BJ (cell line): ENCODE measurements at places on chromosomes 6 and 20.

GRCh38 chr6:28865401-28866204 lies 58.2 kb downstream of the TRIM27 start:
- no peak for DNase-seq

GRCh38 chr6:18022398-18023231 lies 35.2 kb upstream of the KIF13A start:
- no peak for DNase-seq

DNA sequence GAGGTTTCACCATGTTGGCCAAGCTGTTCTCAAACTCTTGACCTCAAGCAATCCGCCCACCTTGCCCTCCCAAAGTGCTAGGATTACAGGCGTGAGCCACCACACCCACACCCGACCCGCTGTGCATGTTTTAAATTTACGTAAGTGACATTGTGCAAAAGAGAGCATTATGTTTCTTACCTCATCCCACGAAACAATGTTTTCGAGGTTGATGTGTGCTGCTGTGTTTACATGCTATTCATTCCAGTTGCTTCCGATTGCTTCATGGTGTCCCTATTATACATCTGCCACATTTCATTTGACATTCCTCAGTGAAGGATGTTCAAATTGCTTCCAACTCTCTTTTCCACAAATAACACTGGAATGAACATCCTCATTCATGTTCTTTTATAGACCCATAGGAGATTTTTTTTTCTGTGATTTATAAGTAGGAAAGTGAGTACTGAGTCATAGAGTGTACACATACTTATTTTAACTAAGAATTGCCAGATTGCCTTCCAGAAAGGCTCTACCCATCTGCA lies 403.9 kb upstream of the JARID2 start:
- peak; percentile 100 for DNase-seq

GRCh38 chr6:35081426-35081851 lies 59.7 kb downstream of the TCP11 start:
- no peak for DNase-seq

GRCh38 chr20:47680804-47681529 lies 104.3 kb downstream of the SULF2 start:
- DNase-seq: no peak

DNA sequence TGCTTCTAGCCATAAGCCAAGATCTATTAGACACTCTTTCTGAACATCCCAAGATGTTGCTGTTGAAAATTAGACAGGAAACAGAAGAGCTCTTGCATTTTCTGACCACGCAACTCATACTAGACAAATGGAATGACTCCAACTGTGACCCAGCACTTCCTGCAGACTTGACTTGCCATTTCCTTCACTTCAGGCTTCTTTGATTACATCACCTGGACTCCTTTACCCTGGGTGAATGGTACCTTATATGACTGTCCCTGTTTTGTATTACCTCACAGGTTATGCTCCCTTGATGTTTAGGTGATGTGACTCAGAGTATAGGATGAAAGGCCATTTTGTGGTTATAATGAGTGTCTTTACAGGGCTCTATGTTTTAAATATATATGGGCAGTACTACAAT lies 236.1 kb downstream of the BMP2 start:
- DNase-seq: no peak

GRCh38 chr6:148565930-148566663 lies 180.7 kb upstream of the UST start:
- peak; percentile 81 for DNase-seq

- no peak for DNase-seq
Observed at GRCh38 chr6:118905851-118906250, 11.9 kb downstream of the ASF1A start.

DNA sequence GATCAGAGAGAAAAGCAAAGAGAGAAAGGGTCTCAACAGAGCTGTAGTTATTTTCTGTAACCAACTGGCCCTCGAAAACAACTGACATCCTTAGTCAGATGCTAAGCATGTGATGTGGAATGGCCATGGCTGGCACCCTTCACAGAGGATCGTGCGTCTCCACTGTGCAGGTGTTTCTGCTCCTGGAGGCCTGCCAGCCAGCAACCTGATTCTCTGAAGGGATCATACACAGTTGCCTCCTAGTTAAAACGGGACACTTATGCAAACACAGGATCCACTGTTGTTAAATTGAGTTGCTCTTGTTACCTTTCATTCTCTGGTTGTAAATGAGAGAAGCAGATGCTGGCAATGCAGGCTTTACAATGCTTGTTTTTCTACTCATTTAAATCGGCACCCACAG lies 148.5 kb downstream of the HDGFL1 start:
- DNase-seq: no peak

- DNase-seq: no peak
Observed at GRCh38 chr6:45923831-45924391, 91.7 kb downstream of the CLIC5 start.

DNA sequence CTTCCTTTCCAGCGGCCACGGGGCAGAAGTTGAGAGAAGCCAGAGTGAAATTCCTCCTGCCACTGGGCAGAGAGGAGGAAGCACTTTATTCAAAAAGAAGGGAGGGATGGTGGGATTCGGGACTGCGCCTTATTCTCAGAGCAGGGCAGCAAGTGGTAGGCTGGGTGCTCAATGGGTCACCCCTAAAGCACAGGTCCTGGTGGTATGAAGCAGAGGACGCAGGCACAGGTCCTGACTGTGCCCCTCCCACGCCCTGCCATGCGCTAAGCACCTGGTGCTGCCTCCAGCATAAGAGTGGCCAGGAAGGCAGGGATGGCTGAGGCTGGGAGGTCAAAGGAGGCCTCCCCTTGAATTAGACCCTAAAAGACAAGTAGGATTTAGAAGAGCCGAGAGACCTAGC lies 4.9 kb upstream of the GRM4 start:
- no peak for DNase-seq

- DNase-seq: no peak
Observed at GRCh38 chr20:8981482-8981881, 87.4 kb upstream of the PLCB4 start.

DNA sequence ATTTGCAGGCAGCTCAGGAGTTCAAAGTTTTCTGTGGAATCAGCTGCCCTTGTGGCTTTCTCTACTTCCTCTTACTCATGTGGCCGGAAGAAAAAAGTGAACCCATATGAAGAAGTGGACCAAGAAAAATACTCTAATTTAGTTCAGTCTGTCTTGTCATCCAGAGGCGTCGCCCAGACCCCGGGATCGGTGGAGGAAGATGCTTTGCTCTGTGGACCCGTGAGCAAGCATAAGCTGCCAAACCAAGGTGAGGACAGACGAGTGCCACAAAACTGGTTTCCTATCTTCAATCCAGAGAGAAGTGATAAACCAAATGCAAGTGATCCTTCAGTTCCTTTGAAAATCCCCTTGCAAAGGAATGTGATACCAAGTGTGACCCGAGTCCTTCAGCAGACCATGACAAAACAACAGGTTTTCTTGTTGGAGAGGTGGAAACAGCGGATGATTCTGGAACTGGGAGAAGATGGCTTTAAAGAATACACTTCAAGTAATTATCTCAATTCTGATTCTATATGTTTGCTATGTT lies 1.1 kb downstream of the MGME1 start:
- DNase-seq: no peak

GRCh38 chr20:22682381-22682780 lies 98.0 kb upstream of the FOXA2 start:
- no peak for DNase-seq

DNA sequence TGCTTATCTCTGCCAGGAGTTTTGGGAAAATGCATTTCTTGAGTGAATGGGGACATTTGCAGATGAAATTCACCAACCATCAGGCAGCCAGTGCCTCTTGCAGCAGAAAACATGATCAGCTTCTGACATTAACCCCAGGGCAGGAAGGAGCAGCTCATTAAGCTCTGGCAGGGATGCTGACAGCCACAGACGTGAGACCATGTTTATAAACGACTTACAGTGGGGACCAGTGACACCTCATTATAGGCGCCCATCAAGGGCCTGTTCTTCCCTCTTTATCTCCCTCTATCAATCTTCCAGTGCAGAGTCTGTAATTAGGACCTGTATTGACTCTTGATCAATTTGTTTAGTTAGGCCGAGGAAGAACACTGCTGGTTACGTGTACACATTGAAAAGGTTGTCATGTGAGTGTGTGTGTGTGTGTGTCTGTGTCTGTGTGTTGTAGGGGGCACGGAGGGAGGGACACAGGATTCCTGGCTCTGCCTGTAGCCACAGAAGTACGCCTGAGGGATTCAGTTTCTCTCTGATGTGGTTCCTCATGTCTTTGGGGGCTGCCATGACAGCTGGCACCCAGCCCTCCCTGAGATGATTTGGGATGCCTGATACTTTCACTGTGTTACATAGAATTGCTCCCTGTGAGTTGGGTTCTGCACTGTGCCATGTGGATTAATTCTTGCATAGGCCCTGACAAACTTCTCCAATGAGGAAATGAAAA lies 428.4 kb upstream of the CHD6 start:
- no peak for DNase-seq

DNA sequence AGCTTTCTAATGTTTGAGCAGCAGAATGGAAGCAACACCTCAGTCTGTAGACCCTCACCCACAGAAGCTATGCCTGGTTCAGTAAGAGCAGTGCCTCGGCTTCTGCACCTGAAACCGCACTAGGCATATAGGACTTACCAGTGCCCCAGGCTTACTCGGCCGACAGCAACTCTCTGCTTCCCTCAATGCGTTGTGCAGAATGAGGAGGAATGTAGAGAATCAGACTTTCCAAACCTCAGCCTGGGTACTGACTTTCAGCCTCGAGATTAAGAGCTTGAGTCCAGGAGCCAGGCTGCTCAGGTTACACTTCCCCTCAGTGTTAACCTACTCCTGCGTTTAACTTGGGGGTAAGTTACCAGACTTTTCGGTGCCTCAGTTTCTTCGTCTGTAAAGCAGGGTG lies 8.6 kb downstream of the EYA2 start:
- DNase-seq: no peak

DNA sequence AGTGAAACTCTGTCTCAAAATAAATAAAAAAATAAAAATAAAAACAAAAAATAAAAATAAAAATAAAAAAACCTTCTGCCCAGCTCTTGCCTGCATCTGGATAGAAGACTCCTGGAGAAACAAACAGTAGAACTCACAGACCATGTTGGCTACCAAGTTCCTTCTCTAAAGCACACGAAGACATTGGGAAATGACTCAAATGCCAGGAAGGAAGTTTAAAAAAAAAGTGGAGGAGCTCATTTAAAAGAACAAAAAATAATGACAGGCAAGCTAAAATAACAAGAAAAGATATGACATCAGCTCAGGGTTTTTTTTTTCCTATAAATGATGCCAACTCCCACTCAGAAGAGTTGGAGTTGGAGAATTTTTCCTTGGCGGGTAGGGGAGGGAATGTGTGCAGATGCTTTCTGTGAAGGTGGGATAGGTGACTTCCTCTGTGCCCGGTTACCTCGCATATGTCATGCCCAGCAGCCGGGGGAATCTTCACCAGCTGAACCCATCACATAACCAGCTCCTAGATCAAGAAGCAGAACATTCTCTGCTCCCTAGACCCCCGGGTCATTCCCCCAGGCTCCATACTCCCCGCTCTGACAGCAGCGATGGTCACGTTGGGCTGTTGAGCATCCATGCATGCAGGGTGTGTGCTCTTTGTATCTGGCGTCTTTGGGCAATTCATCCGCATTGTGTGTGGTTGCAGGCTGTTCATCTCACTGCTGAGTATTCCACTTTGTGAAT lies 17.3 kb upstream of the CD93 start:
- no peak for DNase-seq

- no peak for DNase-seq
Observed at GRCh38 chr6:43604174-43604573, 24.9 kb downstream of the GTPBP2 start.

- no peak for DNase-seq
Observed at GRCh38 chr6:36897609-36898008, 11.9 kb downstream of the C6orf89 start.

DNA sequence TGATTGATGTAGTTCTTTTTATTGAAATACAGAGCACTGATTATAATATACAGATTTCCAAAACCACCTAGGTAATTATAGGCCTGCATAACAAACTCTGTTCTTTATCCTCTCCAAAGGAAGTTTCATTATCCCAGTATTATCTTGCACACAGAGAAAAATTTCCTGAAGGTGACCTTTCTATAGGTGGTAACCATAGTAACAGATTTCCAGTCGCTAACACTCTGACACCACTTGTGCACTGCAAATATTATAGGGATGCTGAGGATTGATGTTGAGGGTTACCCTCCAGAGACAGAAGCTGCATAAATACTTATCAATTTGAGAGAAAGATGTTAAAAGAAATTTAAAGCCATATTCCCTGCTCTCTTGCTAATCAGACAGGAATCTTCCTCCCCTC lies 274.5 kb upstream of the NRSN1 start:
- DNase-seq: no peak

DNA sequence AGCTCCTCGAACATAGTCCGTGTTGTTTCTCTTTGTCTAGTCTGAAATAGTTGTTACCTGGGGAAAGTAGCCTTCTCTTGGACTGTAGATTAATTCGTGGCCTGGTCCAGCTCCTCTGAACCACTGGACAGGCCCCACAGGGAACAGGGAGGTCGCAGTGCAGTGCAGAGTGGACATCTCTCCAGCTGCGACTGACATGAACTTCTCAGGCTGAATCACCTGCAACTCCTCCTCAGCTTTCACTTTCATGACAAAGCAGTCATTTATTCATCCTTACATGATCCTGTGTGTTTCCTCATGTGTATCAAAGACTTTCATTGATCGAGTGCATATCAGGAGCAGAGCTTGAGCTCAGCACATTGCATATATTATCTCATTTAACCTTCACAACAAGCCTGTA lies 19.1 kb upstream of the SIRPG start:
- DNase-seq: no peak

GRCh38 chr20:33232486-33233072 lies 3.2 kb upstream of the BPIFA1 start:
- DNase-seq: no peak

GRCh38 chr20:53831812-53832211 lies 238.2 kb upstream of the ZNF217 start:
- DNase-seq: no peak

- no peak for DNase-seq
Observed at GRCh38 chr6:116572162-116572561, 858 bp downstream of the RWDD1 start.

DNA sequence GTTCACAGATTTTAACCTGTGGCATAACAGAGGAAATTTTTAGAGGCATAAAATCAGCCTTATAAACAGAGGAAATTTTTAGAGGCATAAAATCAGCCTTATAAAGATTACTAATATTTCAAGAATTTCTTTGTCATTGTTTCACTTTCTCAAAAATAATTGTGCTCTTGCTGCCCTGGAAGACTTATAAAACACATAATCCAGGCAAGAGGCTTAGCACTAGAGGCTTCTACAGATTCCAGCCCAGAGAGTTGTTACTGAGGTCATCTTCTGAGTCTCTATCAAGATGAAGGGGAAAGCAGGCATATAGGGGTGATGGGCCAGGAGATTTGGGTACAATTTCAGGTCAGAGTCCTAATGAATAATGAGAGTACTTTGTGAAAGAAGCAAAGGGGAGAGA lies 85.7 kb downstream of the RFPL4B start:
- no peak for DNase-seq

- no peak for DNase-seq
Observed at GRCh38 chr20:35478804-35479472, 23.5 kb downstream of the CEP250 start.

GRCh38 chr20:10647471-10647870 lies 26.3 kb downstream of the JAG1 start:
- DNase-seq: no peak
